ENCODE measurements at places on chromosomes 6 and 20. TPM values are rescaled to one million over a fixed set of nuclear protein-coding genes. Genes with fewer than 3 reads are reported as not detected.

The PTCRA gene
- not detected for total RNA-seq

The SLC22A23 gene
- total RNA-seq = 3.2 TPM

The CLDN20 gene
- total RNA-seq = not detected

The TOX2 gene
- total RNA-seq = 3.0 TPM

The SLC24A3 gene
- total RNA-seq = 0.57 TPM

Measured in right cardiac atrium (tissue), 5 donors.